ENCODE measurements at places on chromosomes 2 and 18. TPM values are rescaled to one million over a fixed set of nuclear protein-coding genes. Genes with fewer than 3 reads are reported as not detected.
A peak's percentile ranks its signal among the peaks of the same experiment; 100 is the strongest.

DNA sequence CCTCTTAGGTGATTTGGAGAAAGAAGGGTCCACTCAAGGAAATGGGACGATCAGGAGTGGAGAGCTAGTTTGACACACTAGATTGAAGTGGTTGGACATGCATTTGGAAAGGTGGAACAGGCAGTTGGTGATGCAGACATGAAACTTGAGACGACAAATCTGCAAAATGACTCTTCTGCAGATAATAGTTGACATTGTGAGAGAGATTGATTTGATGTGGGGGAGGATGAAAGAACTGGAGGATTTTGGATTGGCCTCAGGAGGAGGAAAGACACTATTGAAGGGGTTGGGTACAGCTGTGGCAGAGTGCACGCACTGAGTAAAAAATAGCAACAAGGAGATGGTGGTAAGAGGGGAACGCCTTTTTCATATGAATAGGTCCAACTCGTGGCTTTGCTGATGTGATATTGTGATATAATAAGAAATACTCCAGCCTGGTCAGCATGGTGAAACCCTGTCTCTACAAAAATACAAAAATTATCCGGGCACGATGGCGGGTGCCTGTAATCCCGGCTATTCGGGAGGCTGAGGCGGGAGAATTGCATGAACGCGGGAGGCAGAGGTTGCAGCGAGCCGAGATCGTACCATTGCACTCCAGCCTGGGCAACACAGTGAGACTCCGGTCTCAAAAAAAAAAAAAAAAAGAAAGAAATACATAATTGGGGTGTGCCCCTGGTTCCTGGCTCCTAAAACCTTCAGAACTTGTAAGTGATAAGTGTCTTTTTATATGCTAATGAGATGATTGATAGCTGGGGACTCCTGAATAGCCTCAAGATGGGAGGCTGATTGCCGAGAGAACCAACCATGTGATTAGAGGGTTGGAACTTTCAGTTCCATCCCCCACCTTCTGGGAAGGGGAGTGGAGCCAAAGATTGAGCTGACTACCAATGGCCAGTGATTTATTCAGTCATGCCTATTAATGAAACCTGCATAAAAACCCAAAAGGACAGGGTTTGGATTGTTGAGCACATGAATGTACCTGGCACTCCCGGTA is 9.7 kb downstream of the TTLL4 start:
- no peak for DNase-seq

DNA sequence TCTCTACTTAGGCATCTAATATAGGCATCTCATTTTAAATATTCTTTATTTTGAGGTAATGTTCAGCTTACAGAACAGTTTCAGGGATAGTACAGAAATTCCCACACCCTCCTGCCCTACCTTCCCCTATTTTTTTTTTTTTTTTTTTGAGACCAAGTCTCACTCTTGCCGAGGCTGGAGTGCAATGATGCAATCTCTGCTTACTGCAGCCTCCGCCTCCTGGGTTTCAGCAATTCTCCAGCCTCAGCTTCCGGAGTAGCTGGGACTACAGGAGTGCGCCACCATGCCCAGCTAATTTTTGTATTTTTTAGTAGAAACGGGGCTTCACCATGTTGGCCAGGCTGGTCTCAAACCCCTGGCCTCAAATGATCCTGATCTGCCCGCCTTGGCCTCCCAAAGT is 97.6 kb downstream of the EPB41L5 start:
- DNase-seq = peak; percentile 4

Gene KLHL30
- 0.33 TPM for total RNA-seq

- DNase-seq = no peak
Observed at GRCh38 chr2:7333189-7333765, 416.1 kb downstream of the RNF144A start.

DNA sequence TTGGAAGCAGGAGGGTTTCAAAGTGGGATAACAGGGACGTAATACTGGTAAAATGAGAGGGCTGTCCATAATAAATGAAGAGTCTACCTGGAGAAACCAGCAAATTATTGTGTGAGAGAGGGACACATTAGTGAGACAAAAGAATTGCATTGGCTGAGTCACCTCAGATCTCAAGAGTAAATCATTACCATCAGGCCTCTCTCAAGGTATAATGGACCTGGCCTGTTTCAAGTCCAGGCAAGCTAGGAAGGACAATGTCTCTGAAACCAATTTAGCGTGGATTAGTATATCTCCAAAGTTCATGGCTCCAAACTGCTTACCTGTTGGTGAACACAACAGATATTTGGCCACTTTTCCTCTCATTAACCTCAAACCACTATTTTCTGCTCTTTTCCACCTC is 471.4 kb downstream of the CMPK2 start:
- DNase-seq = no peak

Gene TWIST2
- total RNA-seq = 15.8 TPM

Gene DCC
- 0.09 TPM for total RNA-seq

- DNase-seq = no peak
Observed at GRCh38 chr2:216113572-216113971, 4.4 kb downstream of the XRCC5 start.

Gene MDH1B
- total RNA-seq = 0.81 TPM

- no peak for DNase-seq
Observed at GRCh38 chr2:53867169-53867568, 7.4 kb upstream of the GPR75 start.

Gene SERPINB12
- total RNA-seq = not detected

DNA sequence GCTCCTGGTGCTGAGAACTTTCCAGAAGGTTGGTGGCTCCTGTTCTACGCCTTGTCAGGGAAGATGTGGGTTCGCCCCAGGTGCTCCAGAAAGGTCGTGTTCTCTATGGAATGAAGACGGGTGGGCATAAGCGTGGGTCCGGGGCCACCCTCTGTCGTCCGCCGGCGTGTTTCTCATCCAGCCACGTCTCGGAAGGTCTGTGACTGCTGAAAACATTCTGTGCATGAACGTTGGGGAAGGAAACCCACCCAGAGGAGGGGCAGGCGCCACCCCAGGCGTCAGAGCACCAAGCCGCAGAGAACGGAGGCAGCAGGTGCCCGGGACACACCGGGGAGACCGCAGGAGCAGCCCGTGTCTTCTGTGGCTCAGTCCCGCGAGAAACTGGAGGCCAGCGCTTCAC is 118.2 kb downstream of the RTP5 start:
- DNase-seq = no peak

GRCh38 chr2:95344215-95344583 is 47.1 kb downstream of the KCNIP3 start:
- no peak for DNase-seq

Gene NPHP1
- 11.9 TPM for total RNA-seq

Gene DTYMK
- 12.8 TPM for total RNA-seq

Gene CARF
- 14.2 TPM for total RNA-seq

Gene UGT1A3
- total RNA-seq = not detected

DNA sequence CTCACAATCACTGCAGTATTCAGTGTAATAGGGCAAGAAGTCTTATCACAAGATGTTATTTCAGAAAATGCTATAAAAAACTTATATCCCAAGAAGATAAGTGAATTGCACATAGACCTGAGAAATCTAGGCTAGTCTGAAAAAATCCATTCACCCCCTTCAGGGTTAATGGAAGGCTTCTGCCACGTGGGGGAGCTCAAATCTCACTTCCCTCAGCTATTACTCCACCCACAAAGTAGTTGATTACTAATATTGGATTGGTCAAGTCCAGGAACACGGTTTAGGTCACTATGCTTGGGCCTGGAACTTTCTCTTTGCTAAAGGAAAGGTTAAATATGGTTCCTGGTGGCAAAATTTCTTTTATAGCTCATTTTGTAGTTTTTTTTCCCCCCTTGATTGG is 51.2 kb upstream of the ADAM23 start:
- peak; percentile 64 for DNase-seq

DNA sequence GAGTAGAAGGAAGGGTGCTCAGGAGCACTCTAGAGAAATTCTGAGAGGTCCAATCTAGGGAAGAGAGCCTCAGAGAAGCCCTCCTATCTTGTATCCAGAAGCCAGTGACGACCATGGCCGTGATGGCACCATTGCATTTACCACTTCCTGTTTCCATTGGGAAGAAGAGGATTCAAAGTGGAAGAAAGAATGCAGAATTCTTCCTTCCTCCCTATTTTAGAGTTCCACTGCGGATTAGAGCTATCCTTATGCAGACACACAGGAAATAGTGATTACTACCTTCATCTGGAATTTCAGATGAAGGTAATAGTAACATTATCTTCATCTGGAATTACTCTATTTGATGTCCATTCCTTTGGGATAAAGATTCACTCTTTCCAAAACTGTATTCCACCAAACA is 45.6 kb upstream of the PCBP1 start:
- peak; percentile 4 for DNase-seq

DNA sequence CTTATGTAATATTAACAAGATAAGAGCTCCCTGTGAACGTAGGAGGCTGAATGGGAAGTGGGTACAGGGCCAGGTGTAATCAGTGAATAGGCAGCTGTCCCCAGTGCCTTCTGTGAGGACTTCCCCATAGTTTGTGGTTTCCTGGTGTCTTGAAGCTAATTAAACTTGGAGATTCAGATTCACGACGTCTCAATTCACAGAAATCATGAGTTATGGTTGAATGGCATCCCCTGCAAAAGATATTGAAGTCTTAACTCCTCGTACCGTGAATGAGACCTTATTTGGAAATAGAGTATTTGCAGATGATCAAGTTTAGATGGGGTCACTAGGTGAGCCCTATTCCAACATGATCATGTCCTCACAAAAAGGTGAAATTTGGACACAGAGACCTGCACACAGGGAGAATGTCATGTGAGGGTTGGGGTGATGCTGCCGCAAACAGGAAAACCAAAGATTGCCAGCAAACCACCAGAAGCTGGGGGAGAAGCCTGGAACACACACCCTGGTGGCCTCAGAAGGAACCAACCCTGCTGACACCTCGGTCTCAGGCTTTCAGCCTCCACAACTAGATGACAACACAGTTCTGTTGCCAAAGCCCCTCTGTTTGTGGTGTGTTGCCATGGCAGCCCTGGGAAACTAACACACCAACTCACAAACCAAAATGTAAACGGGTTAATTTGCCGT is 13.2 kb downstream of the ARL4C start:
- DNase-seq = no peak

Gene LAMA1
- 30.1 TPM for total RNA-seq

DNA sequence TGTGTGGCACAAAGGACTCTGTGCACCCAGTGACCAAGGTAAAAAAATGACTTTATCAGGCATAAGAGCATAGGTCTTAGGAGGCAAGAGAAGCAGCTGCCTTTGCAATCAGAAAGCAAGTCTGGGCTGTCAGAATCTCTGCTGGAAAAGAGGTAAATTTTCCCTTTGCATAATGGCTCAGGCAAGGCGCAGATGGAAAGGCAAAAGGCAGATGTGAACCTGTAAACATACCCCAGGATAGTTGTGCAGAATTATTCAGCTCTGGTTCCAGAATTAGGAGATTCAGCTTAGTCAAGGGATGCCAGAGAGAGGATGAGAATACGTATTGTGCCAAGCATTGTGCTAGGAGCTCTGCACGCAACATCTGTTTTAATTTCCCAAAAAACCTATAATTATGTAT is 258.7 kb downstream of the CLIP4 start:
- no peak for DNase-seq

DNA sequence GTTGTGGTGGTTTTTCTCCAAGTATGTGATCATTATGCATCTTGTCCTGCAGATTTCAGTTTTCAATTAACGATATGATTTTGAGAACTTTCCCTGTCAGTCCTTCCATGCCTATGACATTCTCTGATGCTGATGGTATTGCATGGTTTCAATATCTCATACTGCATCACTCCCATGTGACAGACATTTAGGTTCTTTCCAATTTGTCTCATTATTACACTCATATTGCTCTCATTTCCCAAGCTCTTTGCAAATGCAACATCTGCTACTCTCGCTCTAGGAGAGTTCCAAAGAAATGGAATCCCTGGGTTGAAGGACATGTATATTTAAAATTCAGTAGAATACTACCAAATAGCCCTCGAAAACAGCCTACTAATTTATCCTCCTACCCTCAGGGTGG is 125.5 kb downstream of the MARCHF4 start:
- DNase-seq = no peak

- DNase-seq = peak; percentile 42
Observed at GRCh38 chr2:96537066-96537733, 648 bp downstream of the ARID5A start.

GRCh38 chr2:52220393-52220792 is 1188.5 kb upstream of the NRXN1 start:
- DNase-seq = no peak

- DNase-seq = peak; percentile 78
Observed at GRCh38 chr18:50836521-50836957, 16.7 kb upstream of the MRO start.

- DNase-seq = no peak
Observed at GRCh38 chr2:121255358-121255757, 29.6 kb downstream of the TFCP2L1 start.

DNA sequence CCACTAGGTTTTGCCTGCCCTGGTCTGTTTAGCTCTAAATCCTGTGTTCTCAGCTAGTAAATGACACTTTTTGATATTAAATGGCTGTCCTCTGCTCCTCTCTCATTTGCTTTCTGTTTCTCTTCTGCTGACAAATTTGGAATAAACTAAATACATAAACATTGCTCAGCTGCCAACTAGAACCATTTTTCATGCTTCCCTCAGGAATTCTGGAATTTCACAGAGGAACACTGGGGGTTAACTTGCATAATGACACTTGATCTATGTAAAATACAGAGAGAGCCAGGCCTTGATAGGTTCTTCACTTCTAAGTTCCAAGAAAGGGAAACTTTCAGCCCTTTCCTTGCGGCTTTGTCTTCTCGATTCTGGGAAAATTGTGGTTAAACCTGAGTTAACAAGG is 450.6 kb upstream of the ST6GAL2 start:
- DNase-seq = no peak

Gene CHRNA1
- total RNA-seq = not detected

GRCh38 chr2:9100080-9100876 is 96.8 kb upstream of the MBOAT2 start:
- DNase-seq = no peak

Gene CNRIP1
- total RNA-seq = 46.9 TPM

Gene PID1
- 13.0 TPM for total RNA-seq

- peak; percentile 16 for DNase-seq
Observed at GRCh38 chr18:62384068-62384467, 59.0 kb downstream of the TNFRSF11A start.

DNA sequence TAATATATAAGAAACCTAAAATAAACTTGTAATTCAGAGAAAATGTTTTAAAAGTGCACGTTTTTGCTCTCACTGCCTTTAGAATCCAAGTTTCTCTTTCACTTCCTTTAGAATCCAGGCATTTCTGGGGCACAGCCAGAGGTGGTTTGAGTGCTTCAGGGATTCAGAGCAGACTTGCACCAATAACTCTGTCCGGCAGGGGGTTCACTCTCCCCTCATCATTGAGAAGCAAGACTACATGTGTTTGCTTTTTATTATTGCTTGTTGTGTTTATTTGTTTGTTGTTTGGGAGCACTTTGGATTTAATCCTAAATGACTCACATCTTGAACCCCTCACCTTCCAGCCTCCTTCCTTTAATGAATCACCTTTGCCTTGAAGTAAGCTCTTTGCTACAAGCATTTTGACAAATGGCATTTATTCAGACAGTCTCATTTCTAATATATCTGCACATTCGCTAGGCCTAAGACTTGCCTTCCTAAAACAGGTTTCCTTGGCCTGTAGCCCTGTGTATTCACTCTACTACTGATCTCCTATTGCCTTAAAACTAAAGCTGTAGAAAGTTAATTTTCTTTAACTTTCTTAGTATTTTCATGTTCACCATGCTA is 233.5 kb upstream of the ATP5MC3 start:
- DNase-seq = peak; percentile 66

Data from fibroblast of the aortic adventitia (primary cell).